ENCODE measurements at places on chromosomes 12 and 14.

GRCh38 chr12:98955284-98955683 is 310.2 kb downstream of the APAF1 start:
- no peak for DNase-seq

DNA sequence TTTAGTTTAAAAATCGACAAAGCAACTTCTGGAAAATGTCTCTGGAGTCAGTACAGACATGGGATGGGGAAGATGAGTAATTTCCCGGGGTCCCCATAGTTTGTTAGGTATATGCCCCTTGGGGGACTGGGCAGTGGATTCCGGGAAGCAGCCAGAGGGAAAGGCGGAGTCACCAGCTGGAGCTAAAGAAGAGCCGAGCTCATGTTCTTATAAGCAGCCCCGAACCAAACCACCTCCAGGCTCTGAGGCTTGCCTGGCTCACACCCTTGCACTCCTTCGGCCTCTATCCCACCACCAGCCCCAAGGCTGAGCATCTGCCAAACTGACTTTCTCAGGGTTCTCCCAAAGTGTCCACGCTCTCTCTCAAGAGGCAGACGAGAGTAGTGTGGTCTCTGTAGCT is 117.8 kb downstream of the PAH start:
- no peak for DNase-seq

- DNase-seq = no peak
Observed at GRCh38 chr12:94231709-94232108, 83.3 kb downstream of the PLXNC1 start.

- no peak for DNase-seq
Observed at GRCh38 chr14:102893452-102893851, 29.0 kb upstream of the AMN start.

GRCh38 chr12:45131506-45131905 is 80.6 kb upstream of the DBX2 start:
- DNase-seq = no peak

DNA sequence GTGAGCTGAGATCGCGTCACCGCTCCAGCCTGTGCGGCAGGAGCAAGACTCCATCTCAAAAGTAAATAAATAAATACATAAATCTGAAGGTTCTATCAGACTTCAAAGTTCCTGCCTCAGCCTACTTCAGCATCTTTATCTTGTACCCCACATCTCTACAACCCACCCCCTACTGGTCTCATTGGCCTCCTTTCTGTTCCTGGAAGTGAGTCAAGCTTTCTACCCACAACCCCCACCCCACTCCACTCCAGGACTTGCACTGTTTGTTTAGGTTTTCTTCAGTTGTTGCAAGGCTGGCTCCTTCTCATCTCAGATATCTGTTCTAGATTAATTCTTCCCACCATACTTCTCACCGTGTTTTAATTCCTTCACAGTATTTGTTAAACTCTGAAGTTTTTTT is 714 bp upstream of the PSMC6 start:
- DNase-seq = no peak
